ENCODE measurements at places on chromosomes 3 and 15.

DNA sequence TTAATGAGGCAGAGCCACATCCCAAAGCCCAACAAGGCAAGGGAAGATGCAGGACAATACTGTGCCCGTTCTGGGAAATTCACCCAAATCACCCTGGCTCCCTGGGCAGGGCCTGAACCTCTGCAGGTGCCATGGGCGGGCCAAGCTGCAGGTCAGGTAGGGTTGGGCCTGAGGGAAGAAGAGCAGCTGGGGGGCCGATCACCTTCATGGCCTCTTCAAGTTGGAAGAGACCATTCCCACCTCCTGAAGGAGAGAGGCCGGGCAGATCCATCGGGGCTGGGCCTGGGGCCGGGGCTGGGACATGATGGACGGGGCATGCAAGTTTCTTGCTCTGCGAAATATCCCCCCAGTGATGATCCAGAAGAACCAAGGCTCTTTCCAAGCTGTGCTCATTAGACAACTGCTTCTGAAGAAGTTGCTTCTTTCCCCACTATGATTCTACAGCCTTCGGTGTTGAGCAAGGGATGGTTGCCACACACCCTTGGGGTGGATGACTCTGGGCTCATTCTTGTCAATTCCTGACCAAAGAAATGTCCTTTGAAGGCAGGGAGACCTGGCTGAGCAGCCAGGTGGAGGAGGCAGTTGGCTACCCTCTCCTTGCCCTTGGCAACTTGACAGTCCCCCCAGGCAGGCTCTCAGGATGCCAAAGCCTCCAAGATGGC, 38.2 kb downstream of the KLHL25 start:
- DNase-seq, result no peak

DNA sequence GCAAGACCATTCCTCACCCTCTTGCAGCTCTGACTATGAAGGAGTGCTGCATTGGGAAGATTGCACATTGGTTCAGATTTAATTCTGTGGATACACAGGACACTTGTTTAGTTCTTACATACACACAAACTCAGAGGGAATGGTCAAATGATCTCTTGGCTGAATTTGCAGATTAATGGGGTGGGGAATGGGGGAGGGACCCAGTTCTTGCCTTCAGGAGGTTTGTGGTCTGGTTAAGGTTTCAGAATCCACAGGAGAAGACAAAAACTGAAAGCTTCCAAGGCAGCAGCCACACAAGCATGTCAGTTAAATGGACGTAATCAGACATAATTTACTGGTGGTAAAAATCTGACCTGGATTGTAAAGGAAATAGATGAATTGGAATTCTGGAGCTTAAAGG, 257.1 kb upstream of the ROPN1 start:
- no peak for DNase-seq

DNA sequence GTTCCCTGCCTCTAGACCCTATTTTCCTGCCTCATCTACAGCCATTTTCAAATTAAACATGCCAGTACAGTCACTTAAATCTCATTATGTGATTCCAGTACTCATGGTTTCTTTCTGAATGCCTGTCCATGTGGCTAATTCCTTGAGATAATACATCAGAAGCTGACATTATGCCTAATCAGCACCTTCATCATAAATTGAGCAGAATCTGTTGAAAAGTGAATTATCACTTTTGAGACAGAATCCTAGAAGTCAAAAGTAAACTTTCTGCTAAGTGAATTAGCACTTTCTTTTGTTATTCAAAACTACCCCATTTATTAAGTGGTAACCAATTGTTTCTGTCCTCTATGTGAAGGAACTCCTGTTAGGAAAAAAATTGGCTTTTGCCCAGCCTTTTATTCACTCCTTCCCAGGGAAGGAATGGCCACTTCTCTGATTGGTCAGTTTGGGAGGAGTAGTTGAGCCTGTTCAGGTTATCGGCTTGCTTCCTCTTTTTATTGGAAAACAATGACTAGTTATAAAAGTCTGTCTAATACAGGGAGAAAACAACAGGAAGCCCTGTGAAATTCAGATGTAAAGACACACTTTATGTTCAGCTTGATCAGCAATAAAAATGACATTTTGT, 40.5 kb downstream of the OSTN start:
- no peak for DNase-seq

GRCh38 chr3:110344897-110345767, 726.5 kb upstream of the NECTIN3 start:
- DNase-seq, result no peak

GRCh38 chr3:46923559-46924350, 46.2 kb downstream of the PTH1R start:
- DNase-seq, result no peak

GRCh38 chr15:42593143-42593542, 17.7 kb downstream of the STARD9 start:
- no peak for DNase-seq
